ENCODE measurements at places on chromosomes 12 and 14. TPM values are rescaled to one million over a fixed set of nuclear protein-coding genes. Genes with fewer than 3 reads are reported as not detected.

RNU4-1 gene
- 1,150 TPM for total RNA-seq

KRT78 gene
- not detected for total RNA-seq

MYO1H gene
- total RNA-seq: not detected

CD163L1 gene
- total RNA-seq: not detected

KRT4 gene
- not detected for total RNA-seq

DLGAP5 gene
- total RNA-seq: 100 TPM

BCDIN3D gene
- 5.5 TPM for total RNA-seq

REP15 gene
- not detected for total RNA-seq

MMP17 gene
- total RNA-seq: not detected

LRP1-AS gene
- not detected for total RNA-seq

ACOT6 gene
- not detected for total RNA-seq

KLRC3 gene
- total RNA-seq: not detected

ATG101 gene
- total RNA-seq: 24.0 TPM

GRCh38 chr14:80390906-80391305 is 179.6 kb upstream of the DIO2 start:
- no peak overlapping the region for H3K27ac ChIP-seq
- no peaks in the 10 kb centered on the region for H3K4me1 ChIP-seq
- DNase-seq: no peak
- H3K36me3 ChIP-seq: no peaks in the 10 kb centered on the region
- no peak overlapping the region for H3K4me3 ChIP-seq

DNA sequence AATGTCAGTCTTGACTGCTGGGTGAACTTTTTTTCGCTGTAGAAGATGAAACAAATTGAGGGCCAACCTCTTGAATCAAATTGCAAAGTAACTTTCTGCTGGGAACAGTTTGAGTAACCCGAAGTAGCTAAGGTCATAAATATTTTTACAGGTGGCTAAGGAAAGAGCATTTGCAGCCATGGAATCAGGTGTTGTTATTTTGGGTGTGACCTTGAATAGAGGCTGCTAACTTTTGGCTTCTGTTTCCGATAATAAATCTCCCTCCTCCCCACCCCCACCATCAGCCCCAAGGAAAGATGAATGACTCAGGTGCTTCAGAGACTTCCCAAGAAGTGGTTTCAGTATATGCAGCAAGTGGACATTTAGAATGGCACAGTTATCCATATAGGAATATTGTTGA is 571.7 kb downstream of the DIO2 start:
- no peaks in the 10 kb centered on the region for H3K27me3 ChIP-seq
- H3K4me1 ChIP-seq: no peaks in the 10 kb centered on the region
- no peak overlapping the region for H3K27ac ChIP-seq
- no peak for DNase-seq
- no peaks in the 10 kb centered on the region for H3K36me3 ChIP-seq

DNA sequence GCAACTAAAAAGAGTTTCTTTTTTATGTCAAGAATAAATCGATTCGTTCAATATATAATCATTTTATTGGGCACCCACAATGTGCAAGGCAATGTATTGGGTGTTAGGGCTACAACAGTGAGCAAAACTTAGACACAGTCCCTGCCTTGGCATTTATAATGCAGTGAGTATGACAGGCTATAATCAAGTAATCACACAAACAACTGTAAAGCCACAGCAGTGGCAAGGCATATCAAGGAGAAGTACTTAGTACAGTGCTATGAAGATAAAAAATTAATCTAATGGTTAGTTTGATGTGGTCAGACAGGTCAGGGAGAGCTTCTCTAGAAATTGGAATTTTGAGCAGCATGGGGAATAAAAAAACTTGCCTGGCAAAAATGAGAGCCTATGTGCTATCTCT is 39.5 kb upstream of the OTOGL start:
- H3K4me3 ChIP-seq: no peak overlapping the region
- H3K36me3 ChIP-seq: no peaks in the 10 kb centered on the region
- no peak overlapping the region for H3K27ac ChIP-seq

DNA sequence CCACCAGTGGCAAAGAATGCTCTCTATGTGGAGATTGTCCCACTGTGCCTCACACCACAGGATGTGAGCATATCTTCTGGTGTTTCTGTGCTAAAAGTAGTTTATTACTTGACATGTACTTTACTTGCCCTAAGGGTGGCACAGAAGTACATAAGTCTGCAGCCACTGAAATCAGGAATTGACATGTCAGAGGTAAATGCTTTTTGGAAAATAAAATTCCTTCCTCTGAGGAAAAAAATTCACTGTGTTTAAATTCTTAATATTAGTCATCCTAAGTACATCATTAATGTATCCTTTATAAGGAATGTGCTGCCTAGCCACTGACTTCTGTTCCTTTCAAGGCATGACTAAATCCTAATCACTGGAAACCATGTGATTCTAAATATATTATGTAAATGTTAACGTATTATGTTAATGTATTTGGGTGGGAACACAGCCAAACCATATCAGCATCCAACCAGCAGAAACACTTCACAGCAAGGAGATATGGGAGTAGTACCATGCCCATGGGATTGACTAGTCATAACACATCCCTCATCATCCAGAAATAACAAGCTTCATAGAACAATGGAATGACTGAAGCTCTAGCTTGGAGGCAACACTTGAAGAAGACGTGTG is 239.7 kb upstream of the PPFIA2 start:
- DNase-seq: no peak
- H3K4me1 ChIP-seq: no peaks in the 10 kb centered on the region
- H3K27ac ChIP-seq: no peak overlapping the region
- peaks cover 1% of the 10 kb centered on the region for H3K36me3 ChIP-seq

- H3K4me3 ChIP-seq: no peak overlapping the region
- H3K27ac ChIP-seq: no peak overlapping the region
- no peak for DNase-seq
- peaks cover 51% of the 10 kb centered on the region for H3K36me3 ChIP-seq
- H3K27me3 ChIP-seq: no peaks in the 10 kb centered on the region
Observed at GRCh38 chr12:53039851-53040250, 10.0 kb upstream of the TNS2 start.

GRCh38 chr12:50291377-50291776 is 8.1 kb upstream of the LIMA1 start:
- H3K36me3 ChIP-seq: peaks cover 7% of the 10 kb centered on the region
- no peak overlapping the region for H3K4me3 ChIP-seq
- no peak for DNase-seq
- H3K27ac ChIP-seq: no peak overlapping the region
- peaks cover 5% of the 10 kb centered on the region for H3K4me1 ChIP-seq

- DNase-seq: no peak
- no peaks in the 10 kb centered on the region for H3K27me3 ChIP-seq
- H3K4me1 ChIP-seq: peaks cover 30% of the 10 kb centered on the region
Observed at GRCh38 chr14:97120204-97120603, 323.0 kb downstream of the VRK1 start.

GRCh38 chr12:125097427-125097826 is 32.2 kb downstream of the AACS start:
- peaks cover 10% of the 10 kb centered on the region for H3K4me1 ChIP-seq
- H3K27me3 ChIP-seq: no peaks in the 10 kb centered on the region
- peaks cover 3% of the 10 kb centered on the region for H3K36me3 ChIP-seq

DNA sequence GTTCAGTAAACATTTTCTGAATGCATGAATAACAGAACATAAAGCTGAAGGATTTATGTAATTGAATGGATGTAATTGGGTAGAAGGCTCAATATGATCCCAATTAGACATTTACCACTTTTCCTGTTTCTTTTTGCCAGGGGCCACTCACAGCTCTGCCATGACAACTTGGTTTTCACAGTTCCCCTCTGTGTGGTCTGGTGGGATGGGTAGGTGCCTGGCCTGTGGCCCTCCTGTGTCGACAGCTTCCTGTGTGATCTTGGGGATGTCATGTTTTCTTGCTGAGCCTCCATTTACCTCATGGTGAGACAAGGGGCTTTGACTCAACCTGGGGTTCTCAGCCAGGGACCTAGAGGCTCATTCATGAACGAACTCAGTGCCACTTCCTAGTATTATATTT is 12.6 kb upstream of the SERPINA10 start:
- peaks cover 9% of the 10 kb centered on the region for H3K36me3 ChIP-seq
- H3K4me3 ChIP-seq: no peak overlapping the region
- no peak overlapping the region for H3K27ac ChIP-seq
- no peaks in the 10 kb centered on the region for H3K4me1 ChIP-seq
- H3K27me3 ChIP-seq: peaks cover 5% of the 10 kb centered on the region

DNA sequence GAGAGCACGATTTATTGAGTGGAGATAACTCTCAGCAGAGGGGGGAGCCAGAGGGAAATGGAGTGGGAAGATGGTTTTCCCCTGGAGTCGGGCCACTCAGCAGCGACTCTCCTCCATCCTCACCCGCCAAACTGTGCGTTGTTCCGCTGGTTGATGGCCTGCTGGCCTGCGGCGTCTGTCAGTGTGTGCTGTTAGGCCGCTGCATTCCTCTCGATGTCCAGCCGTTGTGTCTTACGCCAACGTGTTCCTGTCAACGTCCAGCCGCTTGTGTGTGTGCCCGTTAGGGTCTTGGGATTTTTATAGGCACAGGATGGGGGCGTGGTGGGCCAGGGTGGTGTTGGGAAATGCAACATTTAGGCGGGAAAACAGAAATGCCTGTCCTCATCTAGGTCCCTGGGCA is 69.2 kb downstream of the PTPRQ start:
- no peak for DNase-seq
- H3K27me3 ChIP-seq: no peaks in the 10 kb centered on the region
- no peaks in the 10 kb centered on the region for H3K36me3 ChIP-seq
- H3K4me1 ChIP-seq: no peaks in the 10 kb centered on the region

- no peak overlapping the region for H3K27ac ChIP-seq
- no peak for DNase-seq
- no peaks in the 10 kb centered on the region for H3K36me3 ChIP-seq
Observed at GRCh38 chr14:99724939-99725773, 41.1 kb downstream of the CYP46A1 start.

DNA sequence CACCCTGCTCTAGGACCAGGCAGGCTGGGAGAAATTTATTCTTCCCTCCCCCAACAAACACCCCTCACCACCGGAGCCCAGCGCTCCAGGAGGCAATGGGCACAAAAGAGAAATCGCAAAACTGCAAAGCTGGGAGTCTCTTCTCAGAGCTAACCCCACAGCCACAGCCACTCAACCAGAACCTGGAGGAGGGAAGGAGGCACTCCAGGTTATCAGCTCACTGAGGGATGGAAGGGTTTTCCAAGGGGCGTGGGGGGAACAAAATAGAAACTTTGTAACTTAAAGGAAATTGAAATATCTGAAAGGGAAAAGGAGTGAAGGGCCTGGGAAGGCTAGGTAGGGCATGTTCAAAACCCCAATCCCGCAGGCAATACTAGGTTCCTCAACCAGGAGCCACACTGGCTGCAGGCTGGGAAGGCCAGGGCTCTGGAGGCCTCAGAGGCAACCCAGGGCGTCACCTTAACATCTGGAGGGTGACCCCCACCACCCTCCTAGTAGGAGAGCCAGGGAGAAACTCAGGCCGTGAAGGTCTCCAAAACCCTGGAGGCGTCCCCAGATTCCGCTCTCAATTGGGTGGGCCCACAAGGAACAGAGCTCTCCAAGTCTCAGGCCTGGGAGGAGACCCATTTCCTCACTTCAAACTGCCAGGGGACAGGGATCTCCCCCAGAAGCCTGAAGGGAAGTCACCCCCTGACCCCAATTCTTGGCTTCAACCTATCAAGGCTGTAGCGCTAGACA is 3.2 kb downstream of the KDM2B start:
- peaks cover 22% of the 10 kb centered on the region for H3K4me1 ChIP-seq
- H3K27ac ChIP-seq: peak overlapping the region; percentile 51
- H3K36me3 ChIP-seq: peaks cover 8% of the 10 kb centered on the region
- DNase-seq: no peak
- H3K4me3 ChIP-seq: no peak overlapping the region
- no peaks in the 10 kb centered on the region for H3K27me3 ChIP-seq

DNA sequence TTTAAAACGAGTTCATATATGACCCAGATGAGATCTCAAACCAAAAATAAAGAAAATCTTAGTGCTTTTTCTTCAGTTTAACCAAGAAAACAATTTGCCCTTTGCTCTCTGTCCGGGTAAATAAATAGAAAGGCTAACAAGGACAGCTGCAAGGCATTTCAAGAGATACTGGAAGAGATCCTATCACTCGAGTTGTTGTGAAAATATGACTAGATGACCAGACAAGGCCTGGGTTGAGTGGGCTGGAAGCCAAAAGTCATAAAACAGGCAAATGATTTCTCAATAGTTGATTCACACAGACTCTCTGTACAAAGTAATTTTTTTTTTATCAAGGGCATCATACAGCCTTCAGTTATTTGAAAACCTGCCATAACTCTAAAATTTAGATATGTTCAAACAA is 55.9 kb upstream of the AVPR1A start:
- H3K4me3 ChIP-seq: no peak overlapping the region
- H3K36me3 ChIP-seq: no peaks in the 10 kb centered on the region
- DNase-seq: no peak

DNA sequence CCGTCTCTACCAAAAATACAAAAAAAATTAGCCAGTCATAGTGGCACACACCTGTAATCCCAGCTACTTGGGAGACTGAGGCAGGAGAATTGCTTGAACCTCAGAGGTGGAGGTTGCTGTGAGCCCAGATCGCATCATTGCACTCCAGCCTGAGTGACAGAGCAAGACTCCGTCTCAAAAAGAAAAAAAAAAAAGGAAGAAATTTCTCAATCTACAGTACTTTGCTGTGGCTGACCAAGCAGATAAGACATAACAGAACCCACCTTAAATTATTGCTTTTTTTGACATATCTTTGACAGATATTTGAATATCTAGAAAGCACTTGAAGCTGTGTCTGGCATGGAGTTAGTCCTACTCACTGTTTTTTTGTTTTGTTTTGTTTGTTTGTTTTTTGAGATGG is 34.9 kb upstream of the HNF1A start:
- no peaks in the 10 kb centered on the region for H3K27me3 ChIP-seq
- H3K27ac ChIP-seq: no peak overlapping the region
- H3K4me3 ChIP-seq: no peak overlapping the region
- no peaks in the 10 kb centered on the region for H3K36me3 ChIP-seq

DNA sequence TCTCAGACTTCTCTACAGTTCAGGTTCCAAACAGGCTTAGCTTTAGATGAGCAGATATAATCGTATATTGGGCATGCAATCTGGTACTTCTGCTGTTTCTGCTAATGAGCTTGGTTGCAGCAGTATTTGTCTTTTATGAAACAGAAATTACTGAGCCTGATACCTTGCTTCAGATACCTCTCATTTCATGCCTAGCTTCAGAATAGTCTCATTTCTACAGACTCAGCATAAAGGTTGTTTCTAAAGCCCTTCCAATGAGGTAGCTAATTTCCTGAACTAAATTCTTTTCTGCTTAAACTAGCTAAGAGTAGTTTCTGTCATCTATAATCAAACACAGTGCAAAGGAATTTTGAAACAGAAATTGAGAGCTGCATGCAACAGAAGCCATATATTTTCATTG is 275.0 kb upstream of the KITLG start:
- no peak for DNase-seq
- H3K4me3 ChIP-seq: no peak overlapping the region
- H3K27me3 ChIP-seq: peaks cover 2% of the 10 kb centered on the region

Measured in activated CD4-positive, alpha-beta T cell treated with anti-CD3 and anti-CD28 coated beads for 36 hours (primary cell).